ENCODE measurements at places on chromosomes 5 and 9.

- no peak for DNase-seq
These were observed 6.8 kb upstream of the TRMO start for GRCh38 chr9:97928986-97929604.

- no peak for DNase-seq
These were observed 139.8 kb upstream of the SLC30A5 start for GRCh38 chr5:68953875-68954617.

GRCh38 chr5:1360861-1361260, 16.0 kb upstream of the CLPTM1L start:
- no peak for DNase-seq

- DNase-seq: no peak
These were observed 41.6 kb upstream of the SLC36A2 start for GRCh38 chr5:151388960-151389359.

GRCh38 chr9:84374516-84374915, 34.0 kb upstream of the SLC28A3 start:
- no peak for DNase-seq

DNA sequence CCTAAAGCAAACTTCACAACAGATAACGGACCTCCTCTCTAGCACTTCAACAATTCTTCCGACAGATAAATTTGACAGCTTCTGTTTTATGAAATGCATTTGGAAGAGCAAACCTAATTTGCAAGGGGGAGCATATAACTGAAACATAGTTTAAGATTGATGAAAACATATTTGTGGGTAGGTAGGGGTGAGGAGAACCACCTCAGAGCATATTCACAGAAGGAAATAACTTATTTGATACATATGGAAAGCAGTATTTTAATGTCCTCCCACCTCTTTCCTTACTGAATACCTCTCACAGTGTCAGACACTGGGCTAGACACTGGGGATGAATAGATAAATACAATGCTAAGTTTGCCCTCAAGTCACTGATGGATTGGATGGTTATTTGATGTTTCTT, 384.8 kb downstream of the MAT2B start:
- no peak for DNase-seq

DNA sequence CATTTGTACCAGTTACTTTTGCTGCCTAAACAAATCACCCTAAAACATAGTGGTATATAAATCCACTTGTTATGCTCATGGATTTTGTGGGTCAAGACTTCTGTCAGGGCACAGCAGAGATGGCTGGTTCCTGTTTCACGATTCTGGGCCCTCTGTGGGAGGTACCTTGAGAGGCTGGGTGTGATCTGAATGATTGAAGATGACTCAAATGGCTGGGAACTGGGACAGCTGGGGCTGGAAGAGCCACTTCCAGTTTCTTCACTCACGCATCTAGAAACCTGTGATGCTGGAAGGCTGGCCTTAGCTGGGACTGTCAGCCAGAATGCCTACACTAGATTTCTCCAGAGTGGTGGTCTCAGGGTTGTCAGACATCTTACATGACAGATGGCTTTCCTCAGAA, 88.1 kb downstream of the KIF4B start:
- DNase-seq: no peak

DNA sequence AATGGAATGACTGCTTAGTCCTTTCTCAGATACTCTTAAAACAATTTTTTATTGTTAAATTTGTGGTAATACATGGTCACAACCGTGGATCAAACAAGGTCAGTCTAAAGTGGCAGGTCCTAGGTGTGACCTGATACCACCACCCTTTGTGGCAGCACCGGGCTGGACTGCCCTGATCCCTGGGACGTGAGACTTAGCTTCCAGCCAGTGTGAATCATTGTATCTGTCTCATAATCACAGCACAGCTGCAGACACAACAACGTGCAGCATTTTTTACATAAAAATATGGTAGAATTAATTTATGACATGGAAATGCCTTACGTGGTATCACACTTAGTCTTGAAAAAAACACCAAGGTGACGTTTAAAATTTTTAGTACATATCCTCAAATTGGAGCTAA, 7.8 kb downstream of the TOR1B start:
- no peak for DNase-seq

- DNase-seq: no peak
These were observed 21.7 kb downstream of the FAT2 start for GRCh38 chr5:151569132-151570046.

- no peak for DNase-seq
These were observed 107.9 kb downstream of the INVS start for GRCh38 chr9:100206899-100207298.

DNA sequence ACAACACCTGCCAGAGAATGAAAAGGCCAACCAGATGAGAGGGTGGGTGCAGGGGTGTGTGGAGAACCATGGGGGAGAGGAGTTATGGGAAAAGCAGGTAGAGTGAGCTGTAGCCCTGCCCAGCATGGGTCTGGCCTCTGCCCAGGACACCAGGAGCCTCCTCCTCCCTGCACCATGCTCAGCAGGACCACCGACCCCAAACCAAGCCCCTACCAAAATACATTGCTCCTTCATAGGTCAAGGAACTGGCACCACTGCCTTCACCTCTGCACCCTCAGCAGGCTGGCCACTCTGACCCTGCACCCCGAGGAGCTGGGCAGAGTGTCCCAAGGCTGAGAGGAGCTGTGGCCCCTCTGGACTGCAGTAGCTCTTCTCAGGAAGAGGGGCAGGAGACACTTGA, 102.0 kb downstream of the NSG2 start:
- no peak for DNase-seq

GRCh38 chr5:171575386-171575785, 155.9 kb downstream of the FGF18 start:
- DNase-seq: no peak

DNA sequence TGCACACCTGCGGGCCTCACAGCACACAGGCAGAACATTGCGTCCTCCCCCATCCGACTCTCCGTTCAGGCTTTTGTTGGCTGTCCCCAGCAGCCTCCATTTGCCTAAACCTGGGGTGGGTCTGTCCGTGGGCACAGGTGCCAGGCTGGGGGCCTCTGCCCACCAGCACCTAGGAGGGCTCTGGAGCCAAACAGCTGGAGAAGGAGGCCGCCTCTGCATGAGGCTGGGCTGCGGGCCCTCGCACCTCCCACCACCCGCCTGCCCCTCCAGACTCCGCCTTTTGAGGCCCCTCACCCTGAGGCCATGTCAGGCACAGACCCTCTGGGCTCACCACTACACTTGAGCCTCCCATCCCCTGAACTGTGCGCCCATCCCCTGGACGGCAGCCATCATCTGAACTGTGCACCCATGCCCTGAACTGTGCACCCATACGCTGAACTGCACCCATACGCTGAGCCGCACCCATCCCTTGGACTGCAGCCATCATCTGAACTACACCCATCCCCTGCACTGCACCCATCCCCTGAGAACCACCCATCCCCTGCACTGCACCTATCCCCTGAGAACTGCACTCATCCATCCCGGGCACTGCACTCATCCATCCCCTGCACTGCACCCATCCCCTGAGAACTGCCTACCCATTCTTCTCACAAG, 98.0 kb upstream of the OTULINL start:
- DNase-seq: no peak

DNA sequence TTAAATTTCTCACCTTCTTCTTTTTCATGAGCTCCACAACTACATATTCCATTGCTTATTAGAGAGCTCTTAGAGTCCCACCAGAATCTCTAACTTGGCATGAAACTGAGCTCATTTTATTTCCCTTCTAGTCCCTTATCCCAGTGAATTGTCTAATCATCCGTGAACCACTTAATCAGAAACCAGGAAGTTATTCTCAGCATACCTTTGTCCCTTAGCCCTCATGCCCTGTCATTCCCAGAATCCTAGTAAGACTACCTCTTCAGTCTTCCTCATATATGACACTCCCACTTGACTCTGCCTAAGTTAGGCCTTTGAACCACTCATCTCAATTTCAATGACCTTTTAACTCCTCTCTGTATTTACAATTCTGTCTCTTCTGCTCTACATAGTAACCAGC, 93.0 kb upstream of the PAPPA start:
- no peak for DNase-seq

GRCh38 chr9:125646217-125646616, 60.8 kb downstream of the MAPKAP1 start:
- DNase-seq: no peak

Data from GM12892 (cell line).